Lower lobe of right lung (tissue), 2 donors: ENCODE measurements at places on chromosomes 5 and 9. TPM values are rescaled to one million over a fixed set of nuclear protein-coding genes. Genes with fewer than 3 reads are reported as not detected.

DNA sequence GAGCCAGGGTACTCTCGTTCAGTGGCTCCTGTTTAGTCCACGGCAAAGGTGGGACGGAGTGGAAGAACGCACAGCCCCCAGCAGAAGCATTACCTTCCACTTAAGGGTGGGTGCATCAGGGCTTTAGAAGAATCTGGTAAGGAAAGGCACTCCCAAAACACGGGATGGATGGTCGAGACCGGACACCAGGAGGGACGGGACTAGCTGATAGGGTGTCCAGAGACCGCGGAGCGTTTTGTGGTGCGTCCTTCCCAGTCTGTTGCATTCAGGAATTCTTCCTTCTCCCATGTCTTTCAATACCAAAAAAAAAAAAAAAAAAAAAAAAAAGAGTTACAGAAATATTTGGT, 545 bp upstream of the CTSV start:
- H3K27ac ChIP-seq = peak overlapping the region; percentile 32
- peaks cover 25% of the 10 kb centered on the region for H3K27me3 ChIP-seq
- H3K4me3 ChIP-seq = peak overlapping the region; percentile 63
- no peak for DNase-seq

- no peak overlapping the region for H3K4me3 ChIP-seq
- H3K27ac ChIP-seq = no peak overlapping the region
Measured at GRCh38 chr9:99046542-99047071, 58.3 kb upstream of the TGFBR1 start.

DNA sequence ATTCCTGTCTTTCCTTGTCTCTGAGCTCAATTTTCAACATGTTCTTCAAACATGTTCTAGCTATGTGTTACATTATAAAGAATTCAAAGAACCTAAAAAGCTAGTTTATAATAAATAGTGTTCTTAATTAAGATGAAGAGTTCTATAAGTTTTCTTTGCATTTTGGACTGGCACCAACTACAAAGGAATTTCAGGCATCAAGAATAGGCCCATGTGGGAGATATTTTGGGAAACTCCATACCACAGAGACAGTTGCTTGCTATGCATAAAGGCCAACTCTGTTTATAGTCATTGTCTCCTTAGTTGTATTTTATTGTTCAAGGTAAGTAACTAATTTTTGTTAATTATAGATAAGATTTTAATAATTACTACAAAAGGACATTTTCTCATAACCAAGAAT, 4.5 kb downstream of the SLF1 start:
- no peak overlapping the region for H3K27ac ChIP-seq
- H3K4me1 ChIP-seq = peaks cover 10% of the 10 kb centered on the region
- no peaks in the 10 kb centered on the region for H3K27me3 ChIP-seq
- H3K4me3 ChIP-seq = no peak overlapping the region
- DNase-seq = no peak
- no peaks in the 10 kb centered on the region for H3K36me3 ChIP-seq

Gene C5orf46
- total RNA-seq = not detected

GRCh38 chr5:124868676-124869075, 122.2 kb upstream of the ZNF608 start:
- no peak overlapping the region for H3K4me3 ChIP-seq
- no peak for DNase-seq
- H3K4me1 ChIP-seq = peaks cover 60% of the 10 kb centered on the region
- H3K27me3 ChIP-seq = no peaks in the 10 kb centered on the region

DNA sequence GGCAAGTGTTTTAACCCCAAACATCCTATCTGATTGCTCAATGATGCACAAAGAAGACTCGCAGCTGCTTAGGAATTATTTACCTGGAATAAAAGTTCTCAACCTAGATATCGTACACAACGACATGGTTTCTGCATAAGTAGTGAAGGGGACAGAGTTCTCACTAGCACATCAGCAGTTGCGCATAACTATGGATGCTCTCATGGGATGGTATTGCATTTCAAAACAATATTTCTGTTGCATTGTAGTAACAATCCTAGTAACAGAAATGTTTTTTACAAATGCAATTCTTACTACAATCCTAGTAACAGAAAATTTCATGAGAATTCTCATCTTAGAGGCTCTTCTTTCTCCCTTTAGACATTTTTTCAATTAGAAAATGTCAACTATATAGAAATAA, 94.5 kb upstream of the MINAR2 start:
- H3K27ac ChIP-seq = no peak overlapping the region
- no peaks in the 10 kb centered on the region for H3K36me3 ChIP-seq
- no peaks in the 10 kb centered on the region for H3K27me3 ChIP-seq
- no peak for DNase-seq
- H3K4me3 ChIP-seq = no peak overlapping the region

Gene TSC1
- 50.9 TPM for total RNA-seq

GRCh38 chr5:543755-544674, 19.8 kb upstream of the SLC9A3 start:
- no peaks in the 10 kb centered on the region for H3K36me3 ChIP-seq
- H3K27ac ChIP-seq = no peak overlapping the region
- peaks cover 12% of the 10 kb centered on the region for H3K4me1 ChIP-seq
- peak; percentile 83 for DNase-seq
- peaks cover 74% of the 10 kb centered on the region for H3K27me3 ChIP-seq

Gene GALNT12
- total RNA-seq = 23.2 TPM

DNA sequence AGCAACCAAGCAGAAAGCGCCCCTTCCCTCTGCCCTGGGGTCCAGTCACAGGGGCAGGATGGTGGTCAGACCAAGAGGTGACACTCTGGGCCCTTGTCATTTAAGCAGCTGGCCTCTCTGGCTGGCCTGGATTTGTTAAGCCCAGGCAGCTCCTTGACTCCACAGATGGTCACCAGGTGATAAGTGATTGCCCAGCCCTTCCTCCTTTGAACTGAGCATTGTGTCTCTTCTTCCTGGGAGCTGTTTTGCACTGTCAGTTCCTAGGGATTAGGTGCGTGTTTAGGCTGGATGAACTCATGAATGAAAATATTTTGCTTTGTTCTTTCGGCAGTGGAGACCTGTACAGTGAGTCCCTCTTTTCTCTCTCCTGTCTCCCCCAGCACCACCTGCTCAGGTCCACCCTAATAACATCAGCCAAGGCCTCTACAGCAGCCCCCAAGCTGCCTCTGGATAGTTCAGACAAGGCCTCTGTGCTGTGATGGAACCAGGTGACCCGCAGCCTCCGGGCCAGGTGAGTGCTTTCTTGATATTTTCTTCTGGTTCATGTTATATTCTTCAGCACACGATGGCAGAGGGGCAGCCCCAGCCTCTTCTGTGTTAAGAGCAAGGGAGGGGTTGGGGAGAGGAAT, 139.7 kb upstream of the PITX1 start:
- no peak overlapping the region for H3K4me3 ChIP-seq
- H3K27me3 ChIP-seq = peaks cover 21% of the 10 kb centered on the region
- no peak overlapping the region for H3K27ac ChIP-seq
- H3K4me1 ChIP-seq = no peaks in the 10 kb centered on the region
- H3K36me3 ChIP-seq = no peaks in the 10 kb centered on the region
